ENCODE measurements at places on chromosomes 1 and 21. TPM values are rescaled to one million over a fixed set of nuclear protein-coding genes. Genes with fewer than 3 reads are reported as not detected.
A peak's percentile ranks its signal among the peaks of the same experiment; 100 is the strongest.

GRCh38 chr1:86594284-86594770, 47.4 kb downstream of the CLCA4 start:
- ATAC-seq = no peak

- ATAC-seq = no peak
Observed at GRCh38 chr1:172883844-172884243, 166.9 kb downstream of the TNFSF18 start.

- ATAC-seq = no peak
Observed at GRCh38 chr1:6491480-6491962, at the start of gene PLEKHG5. Gene PLEKHG5, minus strand, starts transcription at chr1:6491667. Its CDS starts 14,096 bp downstream, at chr1:6477571.

DNA sequence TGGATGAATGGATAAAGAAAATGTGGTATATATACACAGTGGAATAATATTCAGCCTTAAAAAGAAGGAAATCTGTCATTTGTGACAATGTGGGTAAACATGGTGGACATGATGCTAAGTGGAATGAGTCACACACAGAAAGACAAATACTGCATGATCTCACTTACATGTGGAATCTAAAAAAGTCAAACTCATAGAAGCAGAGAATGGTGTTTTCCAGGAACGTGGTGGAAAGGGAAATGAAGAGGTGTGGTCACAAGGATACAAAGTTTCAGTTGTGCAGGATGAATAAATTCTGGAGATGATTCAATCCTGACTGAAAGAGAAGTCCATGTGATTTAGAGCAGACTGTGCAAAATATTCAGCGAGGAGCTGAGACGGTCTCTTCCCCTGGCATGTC, 56.6 kb downstream of the RYR2 start:
- ATAC-seq = no peak

DNA sequence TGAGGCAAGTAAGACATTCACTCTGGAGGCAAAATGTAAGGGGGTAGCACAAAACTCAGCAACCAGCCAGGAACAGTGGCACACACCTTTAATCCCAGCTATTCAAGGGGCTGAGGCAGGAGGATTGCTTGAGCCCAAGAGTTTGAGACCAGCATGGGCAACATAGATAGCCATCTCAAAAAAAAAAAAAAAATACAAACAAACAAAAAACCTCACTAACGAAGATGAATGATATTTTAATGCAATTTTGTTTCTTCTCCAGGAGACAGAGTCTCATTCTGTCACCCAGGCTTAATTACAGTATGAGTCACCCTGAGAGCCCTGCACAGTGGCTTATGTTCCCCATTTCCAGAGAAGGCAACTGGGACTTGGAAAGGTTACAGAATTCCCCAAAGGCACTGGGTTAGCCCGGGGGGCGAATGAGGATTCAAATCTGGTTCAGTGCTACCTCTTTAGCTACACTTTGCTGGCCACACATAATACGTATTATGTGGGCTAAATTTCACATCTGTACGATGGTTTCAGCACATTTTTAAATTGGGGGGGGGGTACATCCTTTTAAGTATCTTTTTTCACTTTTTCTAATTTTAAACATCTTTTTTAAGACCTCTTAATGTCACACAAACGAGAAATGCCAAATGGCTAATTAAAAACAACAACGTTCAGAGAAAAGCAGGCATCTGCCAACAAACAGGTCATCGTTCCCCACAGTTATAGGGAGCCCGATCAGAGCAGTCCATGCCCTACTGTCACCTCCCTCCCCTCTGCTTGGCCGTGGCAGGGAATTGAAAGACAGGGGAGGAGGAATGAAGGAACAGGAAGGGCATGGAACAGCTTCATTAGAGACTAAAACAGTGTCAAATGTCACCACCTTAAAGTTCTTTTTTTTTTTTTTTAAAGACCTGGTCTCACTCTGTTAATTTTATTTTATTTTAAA, 3.5 kb downstream of the CELA2A start:
- no peak for ATAC-seq

GRCh38 chr1:105317976-105318375, 1568.3 kb downstream of the AMY1C start:
- ATAC-seq = no peak

Gene KCNE2
- total RNA-seq = 1.5 TPM

DNA sequence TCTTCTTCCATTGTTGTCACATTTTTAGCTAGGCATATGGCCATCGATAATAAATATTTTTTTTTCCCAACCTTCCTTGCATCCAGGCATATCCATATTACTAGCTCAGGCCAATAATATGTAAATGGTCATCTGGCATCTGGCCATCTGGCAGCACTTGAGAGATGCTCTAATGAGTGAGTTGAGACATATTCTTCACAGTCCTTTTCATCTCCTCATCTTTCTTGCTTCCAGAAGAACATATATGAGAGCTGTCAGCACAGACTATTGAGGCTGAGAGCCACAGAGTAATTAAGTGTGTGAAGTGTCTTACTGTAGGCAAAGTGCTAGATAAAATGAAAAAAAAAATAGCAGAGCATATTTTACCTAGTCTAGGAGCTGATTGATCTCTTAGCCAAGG, 628.4 kb upstream of the TMPRSS15 start:
- ATAC-seq = no peak

Gene BACH1
- 52.7 TPM for total RNA-seq

- ATAC-seq = no peak
Observed at GRCh38 chr1:9203511-9203982, 31.0 kb upstream of the H6PD start.

Gene GUCA2A
- total RNA-seq = not detected

DNA sequence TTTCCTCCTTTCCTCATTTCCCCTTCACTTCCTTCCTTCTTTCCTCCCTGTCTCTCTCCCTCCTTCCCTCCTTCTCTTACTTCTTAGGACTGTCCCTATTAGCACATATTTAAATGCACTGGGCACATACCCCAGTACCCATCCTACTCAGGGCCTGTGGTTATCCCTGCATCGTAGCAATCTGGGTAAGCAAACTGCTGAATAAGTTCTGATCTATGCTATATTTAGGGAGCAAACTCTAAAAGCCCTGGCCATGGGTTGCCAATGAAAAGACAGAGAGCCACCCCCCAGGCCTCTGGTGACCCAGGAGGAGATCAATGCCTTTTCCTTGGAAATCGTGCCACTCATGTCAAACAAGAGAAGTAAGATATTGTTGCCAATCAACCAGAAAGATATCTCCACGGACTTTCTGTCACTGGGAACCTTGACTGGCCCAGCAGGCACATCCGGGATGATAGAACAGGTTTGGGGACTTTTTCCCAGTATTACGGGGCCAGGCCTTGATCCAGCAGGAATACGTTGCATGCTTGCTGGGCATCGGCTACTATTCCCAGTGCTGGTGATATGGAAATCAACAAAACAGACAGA, 5.4 kb downstream of the FAM3B start:
- ATAC-seq = no peak

DNA sequence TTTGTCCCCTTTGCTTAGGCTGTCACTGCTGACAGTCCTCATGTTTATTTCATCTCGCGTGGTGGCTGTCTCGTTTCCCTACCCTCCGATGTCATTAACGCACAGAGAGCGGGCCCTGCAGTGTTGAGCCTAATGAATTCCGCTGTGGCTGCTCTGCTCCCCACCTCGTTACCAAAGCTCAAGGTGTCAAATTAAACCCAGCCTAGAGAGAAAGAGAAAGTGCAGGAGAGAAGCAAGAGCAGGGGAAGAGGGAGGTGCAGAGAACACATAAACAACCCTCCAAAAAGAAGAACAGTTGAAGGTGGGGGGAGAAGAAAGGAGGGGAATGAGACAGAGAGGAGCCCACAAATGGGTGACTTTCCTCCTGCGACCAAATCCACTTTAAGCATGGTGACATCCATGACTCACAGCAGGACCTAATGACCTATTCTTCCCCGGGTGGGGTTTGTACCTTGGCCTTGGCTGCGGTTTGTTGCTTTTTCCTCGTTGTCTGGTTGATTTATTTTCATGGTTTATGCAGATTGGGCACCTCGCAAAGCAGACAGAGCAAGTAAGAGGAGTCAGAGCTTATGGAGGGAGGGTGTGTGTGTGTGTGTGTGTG, 92.5 kb downstream of the PBX1 start:
- peak; percentile 23 for ATAC-seq

DNA sequence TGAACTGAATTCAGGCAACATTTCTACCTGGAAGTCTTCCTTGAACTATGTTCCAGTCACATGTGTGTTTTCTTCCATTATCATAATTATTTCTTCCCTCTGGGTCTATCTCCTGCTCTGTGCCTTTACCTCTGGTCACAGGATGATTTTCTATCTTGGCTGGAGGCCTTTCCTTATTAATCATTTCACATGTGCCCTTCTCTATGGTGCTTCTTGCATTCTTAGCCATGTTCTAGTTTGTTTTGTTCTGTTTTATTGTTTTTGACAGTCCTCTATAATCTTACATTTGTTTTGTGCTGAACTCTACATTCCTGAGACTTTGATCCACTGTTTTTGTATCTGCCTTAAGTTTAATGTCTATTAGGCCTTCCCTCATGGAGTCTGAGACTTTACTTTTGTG, 51.0 kb downstream of the SGIP1 start:
- ATAC-seq = no peak

Gene GNG12
- total RNA-seq = 152 TPM

DNA sequence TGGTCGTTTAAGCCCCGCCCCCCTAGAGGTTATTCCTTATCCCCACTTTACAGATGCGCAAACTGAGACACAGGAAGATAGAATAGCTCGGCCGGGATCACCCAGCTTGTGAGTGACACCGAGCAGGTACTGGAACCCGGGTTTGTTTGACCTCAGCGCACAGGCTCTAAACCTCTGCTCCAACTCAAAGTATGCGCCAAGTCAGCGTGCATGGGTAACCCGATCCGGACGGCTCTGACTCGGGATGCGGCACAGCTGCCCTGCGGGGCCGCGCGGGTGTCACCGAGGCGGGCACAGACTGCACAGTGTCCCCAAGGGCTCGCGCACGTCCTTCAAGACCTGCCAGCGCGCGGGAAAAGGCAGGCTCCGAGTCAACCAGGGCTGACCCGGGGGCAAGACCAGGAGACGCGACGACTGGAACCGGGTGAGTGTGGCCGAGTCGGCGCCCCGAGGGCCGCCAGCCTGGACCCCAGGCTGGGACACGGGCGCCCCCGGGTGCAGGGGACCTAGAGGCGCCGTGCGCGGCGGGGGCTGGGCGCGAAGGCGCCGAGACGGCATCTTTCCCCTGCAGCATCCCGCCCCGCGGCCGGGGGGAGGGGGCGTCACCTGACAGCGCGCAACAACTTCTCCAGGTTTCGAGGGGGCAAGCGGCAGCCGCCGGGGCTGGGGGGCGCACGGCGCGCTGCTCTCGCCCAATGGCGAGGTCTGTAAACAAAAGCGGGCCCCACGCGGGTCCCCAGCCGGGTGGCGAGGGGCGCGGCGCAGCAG, 101.9 kb upstream of the SOD1 start:
- no peak for ATAC-seq

Gene GJA8
- not detected for total RNA-seq

Gene COL11A1
- total RNA-seq = not detected

Gene S100A1
- total RNA-seq = 2.8 TPM

- no peak for ATAC-seq
Observed at GRCh38 chr1:79657951-79658658, 651.6 kb upstream of the ADGRL4 start.

GRCh38 chr1:78240191-78240590, 194.4 kb downstream of the GIPC2 start:
- no peak for ATAC-seq

GRCh38 chr1:54372978-54373377, 33.2 kb downstream of the SSBP3 start:
- no peak for ATAC-seq

Gene OR2T2
- not detected for total RNA-seq

DNA sequence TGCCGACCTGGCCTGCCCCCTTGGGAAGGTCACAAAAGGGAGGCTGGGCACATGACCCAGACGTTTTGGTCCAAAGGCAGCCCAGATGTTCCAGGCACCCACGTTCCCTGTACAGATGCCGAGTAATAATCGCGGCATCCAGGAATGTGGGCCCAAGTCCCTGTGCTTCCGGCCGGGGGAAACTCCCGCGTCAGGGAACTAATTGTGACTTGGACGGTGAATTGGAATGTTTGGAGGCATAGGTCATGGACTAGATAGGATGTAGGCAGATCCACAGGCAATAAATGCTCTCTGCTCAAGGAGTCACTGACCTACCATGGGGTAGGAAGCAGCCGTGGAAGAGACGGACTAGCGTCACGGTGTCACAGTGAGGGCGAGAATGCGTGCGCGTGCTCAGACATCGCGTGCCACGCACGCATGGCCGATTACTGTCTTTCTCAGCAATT, 178.4 kb downstream of the DUSP10 start:
- ATAC-seq = no peak

- ATAC-seq = no peak
Observed at GRCh38 chr1:235648407-235648907, 1.1 kb downstream of the GNG4 start.

- ATAC-seq = no peak
Observed at GRCh38 chr1:222769971-222770620, 33.1 kb downstream of the FAM177B start.

Gene TPTE
- total RNA-seq = not detected

Gene ILF2
- 62.3 TPM for total RNA-seq

DNA sequence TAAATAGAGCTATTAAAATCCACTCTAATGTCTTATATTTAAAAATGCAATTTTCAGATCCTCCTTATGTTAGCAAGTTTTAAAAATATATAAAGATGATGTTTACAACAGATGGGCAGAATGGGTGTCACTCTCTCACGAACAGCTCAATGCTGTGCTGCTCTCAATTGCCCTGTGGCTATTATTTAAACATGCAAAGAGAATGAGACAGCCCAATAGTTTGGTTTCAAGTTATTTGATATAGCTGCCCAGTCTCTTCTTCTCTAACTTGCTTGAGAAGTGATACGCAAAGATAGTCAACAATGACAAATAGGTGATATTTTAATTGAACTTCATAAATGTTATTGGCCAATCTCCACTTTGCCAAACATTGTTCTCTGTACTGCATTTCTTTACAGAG, 199.3 kb upstream of the GREM2 start:
- no peak for ATAC-seq

Gene GPR3
- total RNA-seq = not detected

Gene SPAG17
- 0.19 TPM for total RNA-seq

Gene FCRL5
- 0.13 TPM for total RNA-seq

DNA sequence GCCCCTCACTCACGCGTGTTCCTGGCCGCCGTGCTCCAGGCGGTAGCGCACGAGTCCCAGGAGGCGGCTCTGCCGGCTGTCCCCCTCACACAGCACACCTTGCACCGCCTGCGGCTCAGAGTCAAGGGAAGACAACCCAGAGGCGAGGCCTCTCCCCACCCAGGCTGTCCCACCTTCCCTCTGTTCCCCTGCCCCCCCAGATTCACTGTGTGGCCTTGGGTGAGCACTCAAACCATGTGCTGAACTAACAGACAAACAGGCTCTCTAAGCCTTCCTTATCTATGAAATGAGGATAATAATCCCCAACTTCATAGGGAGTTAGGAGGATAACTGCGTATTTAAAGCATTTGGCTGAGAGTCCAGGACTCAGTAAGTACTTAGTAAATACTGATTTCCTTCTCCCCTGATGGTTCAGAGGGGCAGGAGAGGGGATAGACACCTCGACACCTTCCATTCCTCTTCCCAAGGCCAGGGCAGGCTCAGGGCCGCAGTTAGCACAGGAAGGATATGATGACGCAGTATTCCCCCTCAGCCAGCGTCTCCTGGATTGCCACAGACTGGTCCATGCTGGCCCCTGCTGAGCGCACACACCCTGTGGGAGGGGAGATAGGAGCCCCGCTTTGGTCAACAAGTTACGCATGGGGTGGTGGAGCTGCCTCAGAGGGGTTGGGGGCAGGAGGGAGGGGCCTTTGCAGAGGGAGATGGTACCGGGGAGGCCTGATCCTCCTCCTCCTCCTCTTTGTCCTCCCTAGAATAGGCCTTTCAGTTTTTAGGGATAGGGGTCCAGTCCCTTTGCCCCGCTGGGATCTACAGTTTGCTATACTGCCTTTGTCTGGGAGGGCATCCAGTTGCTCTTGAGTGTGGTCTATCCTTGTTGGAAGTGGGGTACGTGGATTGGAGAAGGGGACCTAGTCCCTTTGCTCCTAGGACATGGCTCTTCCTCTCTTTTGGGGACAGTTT, 830 bp downstream of the INPP5B start:
- ATAC-seq = peak; percentile 91
